ENCODE measurements at places on chromosomes 7 and 10.

- DNase-seq = no peak
Measured at GRCh38 chr7:123791001-123791400, 42.2 kb upstream of the WASL start.

- DNase-seq = no peak
Measured at GRCh38 chr10:49286686-49287085, 12.3 kb upstream of the C10orf71 start.

GRCh38 chr7:31758755-31759154 lies 71.7 kb downstream of the PPP1R17 start:
- no peak for DNase-seq

- DNase-seq = no peak
Measured at GRCh38 chr7:141820067-141820466, 21.2 kb downstream of the PRSS37 start.

- no peak for DNase-seq
Measured at GRCh38 chr7:156752367-156753228, 112.0 kb downstream of the RNF32 start.

DNA sequence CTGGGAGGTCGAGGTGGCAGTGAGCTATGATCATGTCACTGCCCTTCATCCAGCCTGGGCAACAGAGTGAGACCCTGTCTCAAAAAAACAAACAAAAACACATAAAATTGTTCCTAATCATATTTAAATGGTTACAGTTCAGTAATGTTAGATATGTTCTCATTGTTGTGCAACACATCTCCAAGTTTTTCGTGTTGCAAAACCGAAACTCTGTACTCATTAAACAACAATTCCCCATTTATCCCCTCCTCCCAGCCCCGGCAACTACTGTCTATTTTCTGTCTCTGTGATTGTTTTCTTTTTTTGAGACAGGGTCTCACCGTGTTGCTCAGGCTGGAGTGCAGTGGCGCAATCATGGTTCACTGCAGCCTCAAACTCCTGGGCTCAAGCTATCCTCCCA lies 16.1 kb upstream of the PRXL2A start:
- no peak for DNase-seq

- no peak for DNase-seq
Measured at GRCh38 chr7:133851411-133851810, 275.7 kb upstream of the LRGUK start.

DNA sequence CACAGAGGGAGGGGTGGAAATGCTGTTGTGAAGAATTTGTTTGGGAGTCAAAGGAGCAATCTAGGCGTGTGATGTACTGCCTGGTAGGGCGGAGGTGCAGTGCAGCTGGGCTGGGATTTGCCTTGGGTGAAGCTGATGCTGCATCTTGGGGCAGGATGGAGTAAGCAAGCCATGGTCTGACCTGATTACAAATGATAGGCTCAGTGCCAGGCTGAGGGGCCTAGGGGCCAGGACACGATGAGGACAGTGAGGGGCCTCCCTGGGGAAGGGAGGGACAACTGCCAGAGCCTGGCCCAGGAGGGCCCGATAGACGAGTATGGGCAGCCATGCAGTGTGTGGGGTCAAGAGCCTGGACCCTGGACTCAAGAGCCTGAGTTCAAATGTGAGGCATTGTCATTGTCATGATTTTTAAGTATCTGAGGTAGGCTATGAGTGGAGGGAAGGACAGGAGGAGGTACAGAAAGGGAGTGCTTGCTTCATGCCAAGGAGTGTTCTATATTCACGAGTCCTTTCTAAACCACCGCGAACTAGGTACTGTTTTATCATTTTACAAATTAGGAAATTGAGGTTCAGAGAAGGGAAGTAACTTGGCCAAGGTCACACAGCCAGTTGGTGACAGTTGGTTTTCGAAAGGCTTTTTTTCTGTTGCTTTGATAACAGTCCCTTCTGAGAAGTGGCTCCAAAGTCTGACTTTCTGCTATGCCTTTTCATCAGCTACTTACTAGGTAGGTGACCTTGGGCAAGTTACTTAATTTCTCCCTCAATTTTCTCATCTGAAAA lies 29.7 kb downstream of the HIF1AN start:
- no peak for DNase-seq

GRCh38 chr7:106729720-106730385 lies 68.9 kb upstream of the CCDC71L start:
- DNase-seq = no peak

Data from T follicular helper cell (primary cell).